ENCODE measurements at places on chromosomes 7 and 10.

DNA sequence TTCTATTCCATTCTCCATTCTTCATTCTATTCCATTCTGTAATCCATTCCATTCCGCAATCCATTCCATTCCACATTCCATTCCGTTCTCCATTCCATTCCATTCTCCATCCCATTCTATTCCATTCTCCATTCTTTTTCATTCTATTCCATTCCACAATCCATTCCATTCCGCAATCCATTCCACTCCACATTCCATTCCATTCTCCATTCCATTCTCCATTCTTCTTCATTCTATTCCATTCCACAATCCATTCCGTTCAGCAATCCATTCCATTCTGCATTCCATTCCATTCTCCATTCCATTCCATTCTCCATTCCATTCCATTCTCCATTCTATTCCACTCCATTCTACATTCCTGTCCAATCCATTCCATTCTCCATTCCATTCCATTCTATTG, 85.2 kb downstream of the NSUN6 start:
- no peak overlapping the region for H3K27ac ChIP-seq
- no peaks in the 10 kb centered on the region for H3K4me1 ChIP-seq
- H3K27me3 ChIP-seq: no peaks in the 10 kb centered on the region
- no peak for DNase-seq
- no peaks in the 10 kb centered on the region for H3K36me3 ChIP-seq

DNA sequence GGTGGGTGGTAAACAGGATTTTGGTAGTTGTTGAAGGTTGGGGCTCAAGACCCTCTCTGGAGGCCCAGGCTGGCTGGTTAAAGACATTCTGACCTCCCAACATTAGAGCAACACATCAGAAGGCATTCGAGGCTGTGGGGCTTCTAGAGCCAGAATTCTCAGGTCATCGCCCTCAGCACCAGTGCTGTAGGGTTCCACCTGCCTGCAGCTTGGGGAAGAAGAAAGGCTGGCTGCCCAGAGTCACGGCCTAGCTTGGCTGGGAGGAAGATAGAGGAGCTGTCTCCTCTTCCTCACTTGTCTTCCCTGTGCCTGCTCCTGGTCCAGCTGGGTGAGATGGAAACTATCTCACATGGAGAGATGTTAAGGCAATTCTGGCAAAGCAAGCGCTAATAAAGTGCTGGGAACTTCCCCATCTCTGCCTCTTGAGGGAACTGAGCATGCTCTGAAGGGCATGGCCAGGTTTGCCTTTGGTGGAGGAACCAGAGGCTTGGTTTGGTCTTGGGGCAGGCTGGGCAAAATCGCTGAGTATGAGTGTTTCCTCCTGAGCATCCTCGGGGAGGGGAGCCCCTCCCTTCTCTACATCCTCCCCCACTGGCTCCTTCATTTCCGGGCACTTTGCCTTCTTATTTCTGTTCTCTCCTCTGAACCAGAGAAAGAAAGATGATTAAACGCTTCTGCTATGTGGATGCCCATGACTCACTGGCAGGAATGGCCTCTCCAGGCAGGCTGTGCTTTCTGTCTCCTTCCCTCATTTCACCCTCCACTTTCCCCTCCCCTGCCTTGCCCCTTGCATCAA, 509.0 kb upstream of the PODXL start:
- H3K27ac ChIP-seq: no peak overlapping the region
- H3K27me3 ChIP-seq: peaks cover 6% of the 10 kb centered on the region
- H3K4me1 ChIP-seq: no peaks in the 10 kb centered on the region
- H3K4me3 ChIP-seq: no peak overlapping the region
- no peak for DNase-seq

- no peaks in the 10 kb centered on the region for H3K27me3 ChIP-seq
- no peaks in the 10 kb centered on the region for H3K36me3 ChIP-seq
- no peak overlapping the region for H3K27ac ChIP-seq
These were observed 204.6 kb downstream of the GRID1 start for GRCh38 chr10:86162036-86162435.

- no peak for DNase-seq
- H3K4me1 ChIP-seq: no peaks in the 10 kb centered on the region
- H3K36me3 ChIP-seq: no peaks in the 10 kb centered on the region
- no peak overlapping the region for H3K27ac ChIP-seq
- H3K27me3 ChIP-seq: no peaks in the 10 kb centered on the region
These were observed 394.8 kb upstream of the IGFBP3 start for GRCh38 chr7:46315891-46316290.

DNA sequence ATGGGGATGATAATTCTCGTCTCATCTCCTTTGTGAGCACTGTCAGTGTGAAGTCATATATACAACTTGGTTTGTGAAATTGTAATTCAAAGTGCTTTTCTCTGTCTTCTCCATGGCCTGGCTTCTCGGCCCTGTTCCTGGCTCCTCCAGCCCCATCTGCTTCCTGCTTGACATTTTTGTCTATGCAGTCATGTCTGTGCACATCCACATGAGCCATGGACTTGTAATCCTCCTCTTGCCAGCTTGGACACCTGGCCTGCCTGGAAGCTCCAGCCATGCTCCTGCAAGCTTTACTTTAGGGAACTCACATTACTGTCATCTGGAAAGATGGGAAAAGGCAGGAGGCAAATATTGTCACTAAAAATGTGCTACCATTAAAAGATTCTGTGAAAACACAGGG, 576.0 kb upstream of the DPP6 start:
- DNase-seq: no peak
- H3K36me3 ChIP-seq: no peaks in the 10 kb centered on the region
- H3K27me3 ChIP-seq: no peaks in the 10 kb centered on the region
- H3K4me1 ChIP-seq: no peaks in the 10 kb centered on the region
- no peak overlapping the region for H3K4me3 ChIP-seq

DNA sequence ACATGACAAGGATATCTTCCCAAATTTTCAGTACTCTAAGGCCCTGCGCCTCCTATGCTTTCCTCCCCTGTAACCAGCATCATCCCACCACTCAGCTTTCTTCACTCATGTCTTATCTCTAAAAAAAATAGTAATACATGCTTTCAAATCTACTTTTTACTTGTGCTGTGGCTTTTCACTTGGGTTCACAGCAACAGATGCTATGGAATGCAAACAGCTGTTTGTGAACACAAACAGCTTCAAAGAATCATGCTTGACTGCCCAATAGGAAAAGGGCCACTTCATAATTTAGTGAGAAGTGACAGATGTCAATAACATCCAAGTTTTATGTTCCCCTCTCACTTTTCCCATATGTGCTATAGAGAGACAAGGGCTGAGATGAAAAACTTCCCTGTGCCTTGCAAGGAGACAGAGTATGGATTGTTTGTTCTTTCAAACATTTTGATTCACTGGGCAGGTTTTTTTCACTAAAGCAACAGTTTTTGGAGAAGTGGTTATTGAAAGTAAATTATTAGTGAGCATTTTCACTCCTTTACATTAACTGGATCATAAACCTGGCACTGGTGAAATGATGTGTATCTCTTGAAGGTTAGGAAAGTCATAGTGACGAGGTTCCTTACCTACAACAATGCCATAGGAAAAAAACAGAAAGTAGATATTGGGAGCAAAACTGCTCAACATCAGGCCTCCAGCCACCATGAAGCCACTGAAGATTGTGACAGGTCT, 37.3 kb downstream of the SLC16A9 start:
- H3K27ac ChIP-seq: no peak overlapping the region
- no peak overlapping the region for H3K4me3 ChIP-seq
- H3K36me3 ChIP-seq: no peaks in the 10 kb centered on the region
- no peaks in the 10 kb centered on the region for H3K27me3 ChIP-seq
- no peak for DNase-seq

DNA sequence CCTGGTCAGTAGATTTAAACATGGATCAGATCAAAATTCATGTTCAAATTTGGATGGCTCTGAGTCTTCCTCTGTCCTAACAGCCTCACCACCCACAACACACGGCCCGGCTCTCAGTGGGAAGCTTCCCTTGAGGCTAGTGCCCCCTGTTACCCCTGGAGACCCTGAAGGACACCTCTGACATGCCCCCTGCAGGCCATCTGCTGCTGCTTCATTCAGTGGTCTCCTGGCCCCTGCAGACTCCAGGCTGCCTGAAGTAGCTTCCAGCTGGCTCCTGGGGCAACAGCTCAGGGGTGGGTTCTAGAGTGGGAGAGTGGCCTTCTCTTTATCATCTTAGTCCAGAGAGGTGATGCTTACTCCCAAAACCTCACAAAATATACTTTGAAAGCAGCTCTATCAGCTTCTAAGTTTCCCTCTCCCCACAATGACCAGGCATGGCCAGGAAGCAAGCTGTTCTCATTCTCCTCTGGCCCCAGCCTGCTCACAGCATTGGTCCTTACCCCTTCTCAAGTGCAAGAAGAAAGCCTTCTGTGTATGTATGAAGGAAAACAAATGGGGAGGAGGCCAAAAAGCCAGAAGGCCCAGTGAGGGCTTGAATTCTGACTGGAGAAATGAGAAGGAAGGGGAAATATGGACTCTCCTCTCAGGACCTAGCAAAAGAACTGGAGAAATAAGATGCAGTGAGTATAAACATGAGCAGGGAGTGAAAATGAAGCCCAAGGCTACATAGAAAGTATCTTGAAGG, 189.6 kb upstream of the INHBA start:
- H3K4me3 ChIP-seq: no peak overlapping the region
- peaks cover 8% of the 10 kb centered on the region for H3K4me1 ChIP-seq
- no peak overlapping the region for H3K27ac ChIP-seq
- DNase-seq: no peak
- peaks cover 8% of the 10 kb centered on the region for H3K27me3 ChIP-seq

DNA sequence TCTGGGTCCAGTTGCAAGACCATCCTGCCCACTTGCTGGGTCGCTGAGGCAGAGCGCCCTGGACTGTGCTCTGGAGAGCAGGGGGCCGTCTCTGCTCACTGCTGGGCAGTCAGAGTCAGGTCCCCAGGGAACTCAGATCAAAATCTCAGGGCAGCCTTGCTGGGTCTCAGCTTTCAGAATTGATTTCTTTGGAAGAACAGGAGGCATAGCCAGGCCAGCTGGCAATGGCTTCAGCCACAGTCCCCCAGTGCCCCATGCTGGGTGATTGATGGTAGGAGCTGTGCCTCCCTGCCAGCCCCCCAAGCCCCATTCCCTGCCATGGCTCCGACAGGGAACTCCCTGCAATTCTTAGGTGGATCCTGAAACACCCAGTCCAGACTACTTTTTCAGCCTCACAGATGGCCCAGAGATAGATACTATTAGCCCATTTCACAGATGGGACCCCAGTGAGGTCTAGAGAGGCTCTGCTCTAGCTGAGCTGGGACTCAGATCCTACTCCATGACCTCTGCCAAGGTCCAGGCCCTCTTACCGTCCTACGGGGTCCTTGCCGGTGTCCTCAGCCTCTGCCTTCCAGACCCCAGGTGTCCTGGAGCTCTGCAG, 467 bp downstream of the MMRN2 start:
- peaks cover 2% of the 10 kb centered on the region for H3K36me3 ChIP-seq
- no peaks in the 10 kb centered on the region for H3K27me3 ChIP-seq
- H3K27ac ChIP-seq: no peak overlapping the region

DNA sequence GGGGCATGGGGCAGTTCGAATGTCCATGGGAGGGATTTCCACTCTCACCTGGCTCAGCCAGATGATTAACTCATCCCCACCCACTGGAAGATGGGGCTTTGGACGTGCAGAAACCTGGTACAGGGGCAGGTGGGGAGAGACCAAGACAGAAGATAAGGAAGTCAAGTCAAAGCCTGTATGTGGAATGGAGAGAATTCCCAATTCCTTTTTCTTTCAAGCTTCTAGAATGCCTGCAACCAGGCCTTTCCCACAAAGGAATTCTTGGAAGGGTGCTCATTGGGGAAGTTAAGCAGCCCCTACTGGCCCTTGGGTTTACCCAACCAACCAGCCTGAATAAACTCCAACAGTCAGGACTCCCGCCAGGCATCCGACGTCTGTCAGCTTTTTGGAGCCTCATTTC, 39.1 kb downstream of the CCM2 start:
- no peak overlapping the region for H3K4me3 ChIP-seq
- H3K27me3 ChIP-seq: no peaks in the 10 kb centered on the region
- no peak overlapping the region for H3K27ac ChIP-seq
- peaks cover 49% of the 10 kb centered on the region for H3K4me1 ChIP-seq

DNA sequence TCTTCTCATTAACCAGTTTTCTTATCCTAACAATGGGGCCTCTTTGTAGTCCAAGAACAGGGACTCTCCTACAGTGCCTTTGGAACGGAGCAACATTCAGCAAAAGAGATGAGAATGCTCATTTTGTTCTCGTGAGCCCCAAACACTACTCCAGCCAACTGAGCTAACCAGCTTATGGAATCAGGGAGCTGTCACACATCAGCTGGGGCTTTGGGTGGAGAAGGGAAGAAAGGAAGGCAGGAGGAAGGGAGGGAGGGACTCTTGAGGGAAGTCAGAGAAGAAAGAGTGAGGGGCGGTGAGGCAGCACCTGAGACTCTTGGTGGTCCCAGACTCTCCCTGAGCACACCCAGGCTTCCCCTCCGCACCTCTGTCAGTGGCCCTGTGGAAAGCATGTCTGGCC, 123.1 kb downstream of the CLEC2L start:
- H3K4me1 ChIP-seq: peaks cover 53% of the 10 kb centered on the region
- H3K4me3 ChIP-seq: no peak overlapping the region
- no peak for DNase-seq
- no peaks in the 10 kb centered on the region for H3K36me3 ChIP-seq
